ENCODE measurements at places on chromosomes 4 and X.

- DNase-seq = no peak
Observed at GRCh38 chr4:84644087-84644486, 61.2 kb downstream of the CDS1 start.

DNA sequence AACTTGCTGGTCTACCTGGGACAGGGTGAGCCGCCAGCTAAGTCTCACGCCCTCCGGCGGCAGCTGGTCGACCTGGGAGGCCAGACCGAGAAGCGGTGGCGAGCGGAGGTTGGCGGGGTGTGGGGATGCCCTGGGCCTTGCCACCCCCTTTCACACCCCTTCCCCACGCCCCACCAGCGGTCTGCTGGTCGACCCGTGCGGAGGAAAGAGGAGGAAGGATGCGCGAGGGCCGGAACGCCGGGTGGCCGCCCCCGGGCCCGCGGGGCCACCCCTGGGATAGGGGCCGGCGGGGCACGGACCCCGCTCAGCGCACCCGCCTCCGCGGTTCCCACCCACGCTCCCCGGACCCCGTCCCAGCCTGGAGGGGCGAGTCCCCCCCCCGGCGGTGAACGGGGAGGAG, 28.3 kb upstream of the DCAF12L1 start:
- DNase-seq = no peak

DNA sequence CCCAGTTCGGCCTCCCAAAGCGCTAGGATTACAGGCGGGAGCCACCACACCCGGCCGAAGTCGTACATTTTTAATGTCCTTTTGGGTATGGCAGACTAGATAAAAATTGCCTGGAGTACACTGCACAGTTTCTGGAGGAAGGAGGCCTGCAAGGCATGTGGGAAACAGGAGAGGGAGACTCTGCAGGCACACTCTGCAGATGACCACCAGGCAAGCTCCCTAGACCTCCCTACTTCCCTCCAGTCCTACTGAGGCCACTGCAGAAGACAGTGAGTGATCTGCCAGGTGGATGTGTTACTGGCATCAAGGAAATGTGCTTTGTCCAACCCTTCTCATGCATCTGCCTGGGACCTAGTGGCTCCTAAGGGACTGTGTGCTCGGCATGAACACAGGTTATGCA, 11.4 kb downstream of the PDLIM3 start:
- no peak for DNase-seq

- DNase-seq = no peak
Observed at GRCh38 chr4:94941706-94942105, 184.0 kb downstream of the BMPR1B start.

GRCh38 chr4:43223820-43224219, 331.3 kb downstream of the GRXCR1 start:
- no peak for DNase-seq

- DNase-seq = no peak
Observed at GRCh38 chrX:147626605-147627004, 285.1 kb upstream of the FMR1 start.

DNA sequence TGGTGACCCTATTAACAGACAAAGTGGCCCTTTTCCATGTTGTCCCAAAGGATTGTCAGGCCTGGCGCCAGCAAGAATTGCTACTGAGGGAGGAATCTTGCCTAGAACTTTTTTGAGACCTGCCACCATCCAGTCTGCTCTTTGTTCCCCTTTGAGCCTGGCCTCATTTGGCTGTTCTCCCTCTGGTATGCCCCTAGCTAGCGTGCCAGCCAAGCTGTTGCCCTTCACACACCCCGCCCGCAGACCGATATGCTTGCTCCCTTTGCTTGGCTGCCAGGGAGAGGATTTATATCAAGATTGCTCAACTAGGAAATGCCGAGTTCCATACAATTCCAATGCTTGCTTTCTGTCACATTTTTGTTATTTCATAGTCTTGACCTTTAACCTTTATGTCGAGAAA, 24.4 kb downstream of the IGSF1 start:
- DNase-seq = no peak

- DNase-seq = no peak
Observed at GRCh38 chrX:39674490-39675161, 423.1 kb downstream of the BCOR start.

DNA sequence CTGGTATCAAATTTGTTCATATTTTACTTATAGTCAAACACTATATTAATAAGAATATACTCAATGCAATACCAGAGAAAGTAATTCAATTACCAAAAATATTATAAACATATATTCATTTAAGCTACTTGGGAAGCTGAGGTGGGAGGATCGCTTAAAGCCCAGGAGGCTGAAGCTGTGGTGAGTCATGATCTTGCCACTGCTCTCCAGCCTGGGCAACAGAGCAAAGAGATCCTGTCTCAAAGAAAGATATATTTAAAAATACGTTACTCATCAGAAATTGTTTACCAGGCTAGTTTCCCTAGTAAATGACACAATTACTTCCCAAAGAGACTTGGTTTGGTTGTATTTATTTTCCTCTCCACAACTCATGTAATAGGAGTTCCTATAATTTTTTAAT, 433.6 kb downstream of the GASK1B start:
- DNase-seq = no peak

GRCh38 chr4:108287834-108288413, 119.2 kb upstream of the LEF1 start:
- no peak for DNase-seq

DNA sequence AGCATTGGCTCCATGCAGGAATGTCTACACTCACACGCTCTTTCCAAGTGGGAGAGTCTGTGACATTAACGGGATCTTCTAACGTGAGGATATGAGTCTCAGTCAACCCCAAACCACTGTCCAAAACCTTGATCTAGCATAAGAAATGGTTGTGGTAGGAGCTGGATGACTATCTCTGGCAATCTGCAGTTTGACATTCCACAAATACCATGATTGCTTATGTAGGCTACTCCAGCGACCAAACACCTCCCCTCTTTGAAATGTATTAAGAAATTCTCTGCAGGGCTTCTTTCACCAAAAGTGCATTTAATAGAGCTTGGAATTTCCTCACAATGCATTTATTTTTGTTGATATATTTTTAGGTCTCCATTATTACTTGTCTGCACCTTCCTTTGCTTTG, 14.1 kb upstream of the STX18 start:
- no peak for DNase-seq

DNA sequence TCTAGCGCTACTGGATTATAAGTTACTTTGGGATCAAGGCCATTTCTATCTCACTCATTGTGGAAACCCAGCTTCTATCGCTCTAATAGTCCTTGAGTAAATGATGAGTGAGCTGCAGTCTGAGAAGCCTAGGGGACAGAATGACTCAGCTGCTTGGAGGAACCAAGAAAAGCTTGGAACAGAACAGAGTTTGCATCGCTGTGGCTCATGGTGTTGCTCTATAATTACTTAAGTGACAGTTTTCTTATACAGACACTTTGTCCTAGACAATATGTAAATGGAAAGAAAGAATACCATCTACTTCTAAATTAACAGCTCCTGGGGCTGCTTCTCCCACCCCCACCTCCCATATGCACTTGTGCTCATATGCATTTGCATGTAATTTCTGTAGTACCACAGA, 156.9 kb downstream of the SLIT2 start:
- no peak for DNase-seq

DNA sequence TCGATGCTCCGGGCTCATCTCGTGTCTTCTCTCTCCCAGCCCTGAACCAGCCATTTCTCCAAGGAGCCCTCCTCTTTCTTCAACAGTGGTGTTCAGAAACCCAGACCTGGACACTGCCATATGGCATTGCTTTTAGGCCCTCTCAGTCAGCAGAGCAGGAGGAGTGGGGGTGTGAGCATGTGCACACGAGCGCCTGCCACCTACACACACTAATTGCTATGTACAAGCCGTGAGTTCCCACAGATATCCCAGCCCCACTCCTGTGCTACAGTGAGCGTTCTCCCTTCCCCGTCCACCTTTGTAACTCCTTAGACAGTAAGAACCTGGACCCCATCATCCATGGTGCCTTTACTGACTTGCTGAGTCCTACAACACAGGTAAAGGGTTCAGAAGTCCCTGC, 53.8 kb downstream of the TNIP2 start:
- no peak for DNase-seq

- DNase-seq = no peak
Observed at GRCh38 chr4:105194328-105195231, 47.9 kb downstream of the TET2 start.

GRCh38 chr4:21544415-21544814, 404.2 kb downstream of the KCNIP4 start:
- DNase-seq = no peak

- DNase-seq = no peak
Observed at GRCh38 chrX:108270280-108270679, 167.9 kb downstream of the COL4A6 start.

DNA sequence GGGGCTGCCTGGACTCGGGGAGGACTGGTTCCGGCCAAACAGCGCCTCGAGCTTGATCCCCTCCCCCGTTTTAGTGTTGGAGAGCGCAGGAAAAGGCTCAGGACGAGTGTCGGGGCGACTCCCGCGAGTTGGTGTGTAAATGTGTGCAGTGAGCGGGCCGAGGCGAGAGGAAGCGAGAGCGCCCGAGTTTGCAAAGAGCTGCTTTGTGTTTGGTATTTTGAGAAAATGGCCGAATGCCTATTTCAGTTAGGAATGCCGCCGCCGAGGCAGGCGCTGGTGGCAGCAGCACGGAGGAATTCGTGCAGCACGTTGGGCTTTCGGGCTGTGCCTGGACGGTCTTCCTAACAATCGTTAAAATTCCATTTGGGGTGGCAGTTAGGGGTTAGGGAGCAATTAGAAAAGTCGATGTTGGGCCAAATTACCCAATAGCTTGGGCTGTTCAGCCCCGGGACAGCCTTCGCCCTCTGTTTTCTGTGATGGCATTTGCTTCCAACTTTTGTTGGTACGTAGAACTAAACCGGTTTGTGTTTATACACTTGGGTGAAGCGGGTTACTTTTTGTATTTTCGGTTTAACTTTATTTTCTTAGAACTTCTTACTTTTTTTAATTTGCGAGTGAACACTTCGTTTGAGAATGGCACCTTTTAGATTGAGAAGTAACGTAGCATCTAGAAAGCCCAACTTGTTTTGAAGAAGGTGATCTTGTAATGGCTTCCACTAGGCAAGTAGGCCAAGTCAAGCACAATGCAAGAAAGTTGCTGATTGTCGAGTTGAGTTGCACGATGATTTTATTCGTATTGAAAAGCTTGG, 1.6 kb downstream of the REST start:
- no peak for DNase-seq

GRCh38 chrX:3345281-3346191, 916 bp downstream of the MXRA5 start:
- DNase-seq = no peak

- no peak for DNase-seq
Observed at GRCh38 chr4:52713456-52713937, 37.7 kb downstream of the ERVMER34-1 start.

- no peak for DNase-seq
Observed at GRCh38 chr4:13126976-13127910, 356.9 kb downstream of the RAB28 start.

DNA sequence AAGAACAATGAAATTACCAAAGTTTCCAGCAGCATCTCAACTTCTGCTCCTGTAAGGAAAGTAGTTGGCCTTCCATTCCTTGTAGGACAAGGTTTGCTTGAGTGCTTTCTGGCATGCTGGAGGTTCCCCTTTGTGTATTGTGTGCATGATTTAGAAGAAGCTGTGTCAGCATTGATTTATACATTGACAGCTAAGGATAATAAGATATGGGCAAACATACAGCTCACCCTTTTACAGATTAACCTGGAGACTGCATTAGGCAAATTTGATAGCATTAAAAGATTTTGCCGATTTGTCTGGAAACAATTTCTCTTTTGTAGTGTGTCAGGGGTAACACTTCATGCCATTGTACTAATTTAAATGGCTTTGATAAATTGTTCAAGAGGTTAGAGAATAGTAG, 221.8 kb upstream of the PACRGL start:
- DNase-seq = no peak

- DNase-seq = no peak
Observed at GRCh38 chrX:119895843-119896326, at the start of gene AKAP14. Gene AKAP14, plus strand, starts transcription at chrX:119895893. Its CDS starts 7,331 bp downstream, at chrX:119903224.

DNA sequence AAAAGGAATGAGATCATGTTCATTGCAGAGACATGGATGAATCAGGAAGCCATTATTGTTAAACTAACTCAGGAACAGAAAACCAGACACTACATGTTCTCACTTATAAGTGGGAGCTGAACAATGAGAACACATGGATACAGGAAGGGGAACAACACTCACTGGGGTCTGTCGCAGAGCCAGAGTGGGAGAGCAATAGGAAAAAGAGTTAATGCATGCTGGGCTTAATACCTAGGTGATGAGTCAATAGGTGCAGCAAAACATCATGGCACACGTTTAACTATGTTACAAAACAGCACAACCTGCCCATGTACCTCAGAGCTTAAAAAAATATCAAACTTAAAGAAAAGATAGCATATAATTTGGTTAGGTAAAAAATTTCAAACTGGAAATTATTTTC, 281.4 kb downstream of the PABPC4L start:
- no peak for DNase-seq

- no peak for DNase-seq
Observed at GRCh38 chrX:151970661-151971060, 3.8 kb downstream of the GABRE start.

DNA sequence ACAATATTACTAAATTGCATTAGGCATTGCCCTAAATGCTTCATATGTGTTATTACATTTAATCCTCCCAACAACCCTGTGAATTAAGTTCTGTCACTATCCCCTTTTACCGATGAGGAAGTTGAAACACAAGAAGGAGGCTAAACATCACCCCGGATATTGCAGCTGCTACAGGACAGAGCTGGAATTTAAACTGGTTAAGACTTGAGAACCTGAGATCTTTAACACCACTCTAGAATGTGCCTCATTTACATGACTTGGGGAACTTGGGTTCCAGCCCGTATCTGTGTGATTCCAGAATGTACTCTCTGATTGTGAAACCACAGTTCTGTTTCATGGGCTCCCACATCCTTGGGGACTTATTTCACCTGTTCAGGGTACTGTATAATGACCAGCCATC, 165.1 kb upstream of the PPARGC1A start:
- DNase-seq = no peak

DNA sequence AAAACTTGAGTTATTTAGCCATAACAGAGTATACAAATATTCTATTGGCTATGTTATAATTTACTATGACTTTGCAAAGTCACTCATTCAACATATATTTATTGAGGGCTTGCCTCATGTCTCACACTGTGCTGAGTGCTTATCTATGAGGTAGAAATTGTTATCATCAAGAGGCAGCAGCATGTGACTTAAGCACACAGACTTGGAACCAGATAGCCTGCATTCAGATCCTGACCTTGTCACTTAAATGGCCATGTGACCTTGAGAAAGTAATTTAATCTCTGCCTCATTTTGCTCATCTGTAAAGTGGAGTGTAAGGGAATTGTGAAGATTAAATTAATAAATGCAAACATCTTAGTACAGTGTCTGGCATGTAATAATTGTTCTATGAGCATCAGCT, 10.1 kb upstream of the EXOSC9 start:
- no peak for DNase-seq

- no peak for DNase-seq
Observed at GRCh38 chr4:107743532-107743931, 23.5 kb upstream of the PAPSS1 start.
